ENCODE measurements at places on chromosomes 4 and X.
A peak's percentile ranks its signal among the peaks of the same experiment; 100 is the strongest.

- no peak for DNase-seq
Observed at GRCh38 chrX:9706421-9706820, 59.2 kb downstream of the GPR143 start.

DNA sequence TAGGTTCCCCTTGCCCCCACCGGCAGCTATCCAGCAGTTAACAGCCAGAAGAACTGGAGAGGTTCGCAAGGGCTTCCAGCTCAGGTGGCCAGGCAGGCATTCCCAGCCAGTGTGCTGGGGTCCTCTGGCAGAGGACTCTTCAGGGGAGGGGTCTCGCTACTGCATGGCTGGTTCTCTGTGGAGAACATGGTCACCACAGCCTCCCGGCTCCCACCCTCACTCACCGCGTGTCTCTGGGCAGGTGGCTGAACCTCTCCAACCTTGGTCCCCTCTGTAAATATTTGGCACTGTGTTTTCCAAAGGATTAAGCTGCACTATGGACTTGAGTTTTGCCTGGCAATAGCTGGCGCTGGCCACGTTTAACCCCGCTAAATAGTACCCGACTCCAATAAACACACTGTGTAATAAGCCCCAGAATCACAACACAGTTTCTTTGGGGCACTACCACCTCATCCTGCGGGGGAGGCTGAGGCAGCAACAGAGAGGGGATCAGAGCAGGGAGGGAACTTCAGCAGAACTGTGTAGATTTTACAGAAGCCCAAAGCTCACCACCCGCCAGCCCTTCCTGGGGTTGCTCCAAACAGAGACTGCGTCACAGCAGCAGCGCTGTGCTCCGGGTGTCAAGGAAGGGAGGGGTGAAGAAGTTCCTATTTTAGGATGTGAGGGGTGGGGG, 15.2 kb downstream of the BCOR start:
- DNase-seq: peak; percentile 48

- peak; percentile 99 for DNase-seq
Observed at GRCh38 chr4:78691971-78692821, 84.0 kb upstream of the BMP2K start.

DNA sequence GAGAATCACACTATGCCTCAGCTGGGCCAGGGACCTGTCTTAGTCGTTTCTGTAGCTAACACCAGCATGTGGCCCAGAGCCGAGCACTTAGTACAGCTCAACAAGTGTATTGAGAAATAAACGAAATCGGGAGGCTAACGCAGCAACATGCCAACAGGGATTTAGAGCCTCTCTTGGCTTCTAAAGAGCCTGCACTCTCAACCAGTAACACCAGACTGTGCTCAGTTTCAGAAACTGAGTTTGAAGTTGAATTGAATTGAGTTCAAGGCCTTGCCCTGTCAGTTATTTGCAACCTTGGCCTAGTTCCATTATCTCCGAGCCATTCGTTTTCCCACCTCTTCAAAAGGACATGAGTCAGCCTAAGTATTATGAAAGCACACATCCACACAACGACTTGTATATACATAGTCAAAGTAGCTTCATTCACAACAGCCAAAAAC, 71.3 kb upstream of the LDB2 start:
- DNase-seq: no peak

Measured in hematopoietic multipotent progenitor cell treated with erythropoietin and hydrocortisone succinate and interleukin-3 and kit ligand, for 4 days (in vitro differentiated cells).